Fibroblast of villous mesenchyme (primary cell): ENCODE measurements at places on chromosomes 2 and 18. TPM values are rescaled to one million over a fixed set of nuclear protein-coding genes. Genes with fewer than 3 reads are reported as not detected.

- peak; percentile 32 for DNase-seq
These were observed 229.5 kb upstream of the ZC3H15 start for GRCh38 chr2:186256540-186256939.

DNA sequence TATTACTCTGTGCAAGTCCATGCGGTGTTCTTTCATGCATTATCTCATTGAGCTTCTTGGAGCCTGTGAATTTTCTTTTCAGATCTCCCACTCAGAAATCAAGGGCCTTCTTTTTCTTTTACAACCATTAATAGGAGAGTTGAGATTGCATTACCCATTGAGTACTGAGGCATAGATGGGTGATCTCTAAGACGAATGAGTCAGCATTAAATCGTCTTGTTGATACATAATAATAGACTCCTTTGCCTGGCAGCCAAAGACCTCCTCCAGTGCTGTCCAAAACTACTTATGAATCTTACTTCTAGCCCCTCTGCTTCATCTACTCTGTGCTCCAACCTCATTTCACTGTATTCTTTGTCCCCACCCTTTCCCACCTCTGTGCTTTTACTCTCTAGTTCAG lies 180.5 kb downstream of the AGPS start:
- no peak for DNase-seq

DNA sequence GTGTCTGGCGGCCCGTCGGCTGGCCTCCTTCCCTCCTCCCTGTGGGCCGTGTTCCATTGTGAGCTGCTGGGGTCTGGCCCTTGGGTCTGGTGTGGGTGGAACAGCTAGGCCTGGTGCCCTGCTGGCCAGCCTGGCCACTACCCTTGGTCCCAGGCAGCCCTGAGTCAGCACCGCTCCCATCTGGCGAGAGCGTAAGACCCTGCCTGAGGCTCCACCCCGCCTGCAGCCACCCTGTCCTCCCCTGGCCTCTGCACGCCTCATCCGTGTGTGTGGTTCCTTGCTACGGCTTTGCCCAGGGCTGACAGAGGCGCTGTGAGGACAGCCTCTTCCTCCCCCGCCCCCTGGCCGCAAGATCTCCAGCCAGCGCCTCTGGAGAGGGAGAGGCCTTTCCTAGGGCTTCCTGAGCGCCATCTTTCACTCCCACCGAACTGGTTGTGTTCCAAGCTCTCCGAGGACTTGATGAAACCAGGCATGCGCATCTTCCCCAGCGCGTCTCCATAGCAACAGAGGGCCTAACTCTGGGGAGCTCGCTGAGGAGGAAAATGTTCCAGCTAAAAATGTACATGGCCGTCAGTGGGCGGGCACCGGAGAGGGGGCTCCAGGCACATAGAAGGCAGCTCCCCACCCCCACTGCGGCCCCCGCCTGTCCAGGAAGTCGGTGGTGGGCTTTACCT lies 83.0 kb downstream of the STPG4 start:
- DNase-seq, result peak; percentile 98

GRCh38 chr2:163737190-163737439 lies 1.3 kb upstream of the FIGN start:
- DNase-seq, result no peak

DNA sequence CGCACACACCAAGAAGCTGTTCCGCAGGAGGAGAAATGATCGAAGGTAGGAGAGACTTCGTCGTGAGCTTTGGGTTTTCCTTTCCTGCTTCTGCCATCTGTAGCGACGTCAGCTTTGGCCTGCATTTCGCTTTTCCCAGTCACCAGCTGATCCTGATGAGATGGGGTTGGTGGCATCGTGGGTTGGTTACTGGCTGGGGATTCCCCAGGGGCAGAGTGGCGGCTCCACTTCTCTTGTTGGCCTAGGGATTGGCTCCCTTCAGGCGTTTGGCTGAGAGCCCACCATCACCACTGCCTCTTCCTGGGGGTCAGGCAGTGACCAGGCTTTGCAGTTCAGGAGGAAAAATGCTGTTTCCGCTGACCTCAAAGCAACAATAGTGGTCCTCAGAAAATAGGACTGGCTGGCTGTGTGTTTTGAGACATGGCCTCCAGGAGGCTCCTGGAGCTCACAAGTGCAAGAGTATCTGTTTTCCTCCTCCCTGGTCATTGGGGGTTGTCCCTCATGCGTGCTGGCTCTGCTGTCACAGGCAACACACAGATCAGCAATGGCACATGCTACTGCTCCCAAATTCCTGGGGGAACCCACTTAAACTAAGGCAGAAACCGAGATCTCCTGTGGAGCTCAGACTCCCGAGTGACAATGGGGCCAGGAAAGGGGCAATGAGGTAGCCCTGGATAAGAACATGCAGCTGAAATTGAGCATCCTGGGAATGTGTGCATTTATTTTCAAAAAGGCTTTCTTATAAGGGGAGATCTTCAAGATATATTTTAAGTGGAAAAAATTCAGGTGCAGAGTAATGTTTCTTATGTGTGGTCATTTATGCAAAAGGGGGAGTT lies 173.0 kb downstream of the CTIF start:
- DNase-seq, result peak; percentile 57

DNA sequence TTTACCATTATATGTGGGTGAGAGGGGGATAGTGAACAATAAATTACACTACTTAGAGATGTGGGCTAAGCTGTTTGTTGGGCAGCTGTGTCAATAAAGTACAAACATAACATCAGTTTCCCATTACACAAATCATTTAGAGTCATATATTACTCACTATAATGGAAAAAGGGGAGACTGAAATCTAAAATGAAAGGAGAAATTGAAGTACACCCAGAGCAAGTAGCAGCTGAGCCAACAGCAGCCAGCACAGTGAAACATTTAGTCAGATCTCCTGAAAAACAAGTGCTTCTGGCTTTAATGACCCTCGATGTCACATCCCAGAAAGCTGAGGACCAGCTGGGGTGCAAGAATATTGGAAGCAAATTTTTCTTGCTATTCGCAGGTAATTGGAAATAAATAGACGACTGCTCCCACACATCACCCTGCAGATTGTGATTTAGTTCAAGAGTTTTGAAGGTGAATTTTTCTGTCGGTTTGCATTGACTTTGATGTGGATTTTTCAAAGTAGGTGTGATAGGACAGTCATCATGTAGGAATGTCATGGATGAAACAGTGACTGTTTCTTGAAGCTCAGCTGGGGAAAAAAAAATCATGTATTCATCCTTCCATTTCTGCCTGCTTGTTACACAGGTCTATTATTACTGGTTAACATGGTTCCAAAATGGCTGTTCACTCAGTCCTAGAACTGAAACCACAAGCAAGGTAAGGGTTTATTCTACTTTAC lies 1607.3 kb upstream of the CELF4 start:
- DNase-seq, result no peak

DNA sequence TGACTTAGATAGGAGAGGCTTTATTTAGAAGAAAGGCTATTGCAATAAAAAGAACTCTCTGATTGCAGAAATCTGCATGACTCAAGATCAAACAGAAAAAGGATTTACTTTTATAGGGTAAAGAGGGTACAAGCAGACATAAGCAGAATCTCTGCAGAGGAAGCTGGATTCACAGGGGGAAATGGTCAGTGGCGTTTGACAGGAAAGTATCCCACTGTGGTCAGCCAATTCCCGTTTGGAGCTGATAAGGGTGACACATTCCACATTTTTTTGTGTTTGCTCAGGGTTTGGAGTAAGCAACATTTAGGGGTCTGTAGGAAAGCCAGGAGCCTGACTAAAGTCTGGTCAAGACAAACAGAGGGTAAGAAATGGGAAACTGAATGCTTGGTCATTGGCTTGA lies 23.9 kb upstream of the SCYGR5 start:
- peak; percentile 96 for DNase-seq

DNA sequence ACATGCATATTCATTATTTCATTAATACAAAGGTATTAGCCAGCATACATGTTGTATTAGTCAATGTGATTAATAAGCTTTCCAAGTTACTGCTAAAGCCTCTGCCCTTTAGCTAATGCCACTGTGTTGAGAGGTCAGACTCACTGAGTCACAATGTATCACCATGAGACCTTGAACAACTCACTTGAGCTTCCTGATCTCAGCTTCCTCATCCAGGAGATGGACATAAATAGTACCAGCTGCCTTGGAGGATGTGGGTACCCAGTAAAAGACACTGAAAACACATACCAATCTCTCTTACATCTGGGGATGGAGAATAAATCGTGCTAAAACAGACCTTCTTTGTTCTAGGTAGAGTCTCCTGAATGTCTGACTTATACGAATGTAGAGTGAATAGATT lies 224.6 kb downstream of the EPHA4 start:
- no peak for DNase-seq

DNA sequence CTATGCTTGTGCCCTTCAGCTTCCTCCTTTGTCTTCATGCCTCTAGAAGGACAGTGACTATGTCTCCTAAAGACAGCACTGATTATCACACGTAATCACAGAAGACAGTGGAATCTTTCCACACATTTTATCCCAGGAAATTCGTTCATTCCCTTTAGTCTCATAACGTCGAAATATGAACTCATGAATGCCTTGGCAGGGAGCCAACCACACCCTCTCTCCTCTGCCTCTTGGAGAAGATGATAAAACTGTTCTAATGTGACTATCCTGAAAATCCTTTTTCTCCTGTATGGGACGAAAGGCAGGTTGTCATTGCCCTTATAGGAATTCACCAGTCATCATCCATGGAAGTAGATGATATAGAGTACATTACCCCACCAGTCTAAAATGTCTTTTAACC lies 726.6 kb upstream of the FANCL start:
- DNase-seq, result peak; percentile 28

GRCh38 chr2:151844211-151844896 lies 16.1 kb upstream of the ARL5A start:
- DNase-seq, result no peak

- DNase-seq, result peak; percentile 29
These were observed 119.5 kb upstream of the MCFD2 start for GRCh38 chr2:47034973-47035609.

GRCh38 chr2:191296083-191297006 lies 51.1 kb downstream of the MYO1B start:
- peak; percentile 62 for DNase-seq

GRCh38 chr2:10831400-10831985 lies 18.9 kb upstream of the PDIA6 start:
- no peak for DNase-seq

Gene METAP1D
- 9.3 and 13.4 TPM in 2 replicates for total RNA-seq

Gene RND3
- total RNA-seq, result 635 and 1,266 TPM in 2 replicates

Gene FBLN7
- total RNA-seq, result 1.3 and 6.1 TPM in 2 replicates
